ENCODE measurements at places on chromosomes 4 and X.
A peak's percentile ranks its signal among the peaks of the same experiment; 100 is the strongest.

GRCh38 chr4:163988865-163989264 lies 494.4 kb downstream of the TMA16 start:
- DNase-seq = no peak

- DNase-seq = peak; percentile 15
Observed at GRCh38 chr4:147981305-147981704, 249.4 kb downstream of the ARHGAP10 start.

- DNase-seq = no peak
Observed at GRCh38 chr4:23320931-23321587, 568.8 kb downstream of the PPARGC1A start.

GRCh38 chrX:107384397-107385105 lies 64.9 kb upstream of the FRMPD3 start:
- DNase-seq = no peak

GRCh38 chr4:181698221-181698620 lies 545.0 kb upstream of the TENM3 start:
- no peak for DNase-seq

- DNase-seq = no peak
Observed at GRCh38 chr4:40924096-40924792, 174.5 kb downstream of the NSUN7 start.

GRCh38 chrX:48786341-48786800 lies at the start of gene GATA1:
GATA1 (plus strand) TSS chrX:48786590; CDS start chrX:48791110, 4,520 bp downstream.
- DNase-seq = no peak

DNA sequence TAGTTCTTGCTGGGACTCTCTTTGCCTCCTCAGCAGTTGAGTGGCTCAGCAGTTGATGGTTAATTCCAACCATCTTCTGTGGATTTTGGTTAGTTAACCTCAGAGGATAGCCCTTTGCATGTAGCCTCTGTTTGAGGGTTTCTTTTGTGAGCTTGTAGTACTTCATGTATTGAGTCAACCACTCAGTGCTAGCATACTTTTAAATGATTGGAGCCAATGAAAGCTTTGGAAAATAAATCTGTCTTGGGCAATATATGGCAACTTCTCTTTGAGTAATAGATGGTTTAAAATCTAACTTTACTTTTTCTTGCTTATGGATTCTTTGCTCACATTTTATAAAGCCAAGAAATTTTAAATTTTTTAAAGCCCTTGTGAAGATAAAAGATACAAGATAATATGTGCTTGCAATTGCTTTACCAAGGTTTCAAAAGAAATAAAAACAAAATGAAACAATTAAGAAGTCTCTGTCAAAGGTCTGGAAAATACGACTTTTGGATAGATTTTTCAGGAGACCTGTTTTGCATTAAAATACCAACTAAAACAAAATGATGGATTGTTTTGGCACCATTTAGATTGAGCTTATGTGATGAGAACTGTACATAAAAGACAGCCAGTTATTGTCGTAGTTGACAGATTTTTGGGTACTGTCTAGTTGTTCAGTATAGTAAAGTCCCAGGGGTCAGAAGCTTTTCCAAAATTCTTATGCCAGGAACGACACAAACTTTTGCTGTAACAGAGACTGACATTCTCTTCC lies 181.9 kb downstream of the SPRY1 start:
- DNase-seq = no peak

- DNase-seq = no peak
Observed at GRCh38 chr4:43716721-43717395, 731.8 kb downstream of the KCTD8 start.

GRCh38 chrX:97995834-97996233 lies 1112.1 kb downstream of the RPA4 start:
- DNase-seq = no peak

- DNase-seq = no peak
Observed at GRCh38 chr4:51845711-51846110, 2.8 kb downstream of the DCUN1D4 start.

DNA sequence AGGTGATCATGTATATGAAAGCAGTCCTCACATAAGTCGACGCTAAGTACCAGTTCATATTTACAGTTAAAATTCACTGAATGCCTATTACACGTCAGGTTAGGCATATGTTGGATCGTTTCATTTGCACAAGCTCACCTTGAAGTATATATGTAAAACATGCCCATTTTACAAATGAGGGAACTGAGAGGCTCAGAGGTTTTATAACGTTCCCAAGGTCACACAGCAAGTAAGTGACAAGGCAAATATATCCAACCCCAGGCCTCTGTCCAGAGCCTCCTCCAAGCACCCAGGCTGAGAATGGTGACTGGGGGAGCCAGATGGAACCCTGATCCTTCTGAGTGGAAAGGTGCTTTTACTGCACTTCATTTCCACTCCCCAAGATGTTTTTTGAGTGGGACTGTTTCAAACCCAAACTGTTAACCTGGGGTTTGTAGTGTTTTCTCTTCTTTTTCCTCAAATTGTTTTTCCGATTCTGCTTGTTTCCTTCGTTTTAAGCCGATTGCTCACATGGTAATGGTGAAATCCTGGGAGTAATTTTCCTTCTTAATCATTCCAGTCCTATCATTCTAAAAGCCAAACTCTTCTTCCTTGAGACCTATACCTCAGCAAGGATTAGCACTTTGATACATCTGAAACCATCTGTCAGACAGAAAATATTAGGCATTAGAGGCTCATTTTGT lies 791 bp downstream of the SMIM20 start:
- no peak for DNase-seq

- no peak for DNase-seq
Observed at GRCh38 chrX:109635146-109635545, 10.2 kb upstream of the KCNE5 start.

DNA sequence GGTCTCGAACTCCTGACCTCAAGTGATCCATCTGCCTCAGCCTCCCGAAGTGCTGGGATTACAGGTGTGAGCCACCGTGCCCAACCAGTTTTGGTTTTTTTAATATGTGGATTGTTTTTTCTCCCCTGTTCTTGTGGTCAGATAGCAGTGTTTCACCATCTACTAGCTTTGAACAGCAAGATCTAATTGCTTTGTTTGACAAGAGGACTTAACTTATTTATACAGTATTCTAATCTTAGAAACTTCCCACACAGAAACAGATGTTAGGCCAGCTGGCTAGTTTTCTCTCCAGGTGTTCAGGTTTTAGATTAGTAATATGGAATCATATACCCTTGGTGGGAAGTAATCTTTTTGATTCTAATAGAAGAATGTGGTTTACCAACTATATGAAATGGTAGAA lies 12.9 kb downstream of the ING2 start:
- no peak for DNase-seq

GRCh38 chr4:37441231-37442061 lies 196.9 kb downstream of the NWD2 start:
- no peak for DNase-seq

- no peak for DNase-seq
Observed at GRCh38 chr4:150939530-150939929, 75.6 kb downstream of the LRBA start.

- DNase-seq = no peak
Observed at GRCh38 chrX:68556036-68556435, 57.2 kb downstream of the YIPF6 start.

GRCh38 chrX:19462231-19462630 lies 53.1 kb downstream of the MAP3K15 start:
- no peak for DNase-seq

DNA sequence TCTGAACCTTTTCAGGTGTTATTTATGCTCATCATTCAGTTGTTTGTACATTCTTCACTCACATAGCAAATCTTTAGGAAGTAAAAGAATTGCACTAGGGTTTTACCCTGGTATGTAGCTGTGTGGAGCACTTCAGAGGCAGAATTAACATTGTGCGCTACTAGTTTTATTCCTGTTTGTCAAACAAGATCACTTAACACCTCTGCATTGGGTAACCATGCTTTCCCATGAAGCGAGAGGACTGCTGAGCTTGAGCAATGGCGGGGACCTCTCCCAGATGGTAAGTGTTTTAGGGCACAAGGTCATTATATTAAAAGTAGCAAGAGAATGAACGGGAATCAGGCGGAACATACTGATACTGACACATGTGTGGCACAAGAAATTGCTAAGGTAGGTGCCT lies 59.2 kb downstream of the SHROOM3 start:
- no peak for DNase-seq

DNA sequence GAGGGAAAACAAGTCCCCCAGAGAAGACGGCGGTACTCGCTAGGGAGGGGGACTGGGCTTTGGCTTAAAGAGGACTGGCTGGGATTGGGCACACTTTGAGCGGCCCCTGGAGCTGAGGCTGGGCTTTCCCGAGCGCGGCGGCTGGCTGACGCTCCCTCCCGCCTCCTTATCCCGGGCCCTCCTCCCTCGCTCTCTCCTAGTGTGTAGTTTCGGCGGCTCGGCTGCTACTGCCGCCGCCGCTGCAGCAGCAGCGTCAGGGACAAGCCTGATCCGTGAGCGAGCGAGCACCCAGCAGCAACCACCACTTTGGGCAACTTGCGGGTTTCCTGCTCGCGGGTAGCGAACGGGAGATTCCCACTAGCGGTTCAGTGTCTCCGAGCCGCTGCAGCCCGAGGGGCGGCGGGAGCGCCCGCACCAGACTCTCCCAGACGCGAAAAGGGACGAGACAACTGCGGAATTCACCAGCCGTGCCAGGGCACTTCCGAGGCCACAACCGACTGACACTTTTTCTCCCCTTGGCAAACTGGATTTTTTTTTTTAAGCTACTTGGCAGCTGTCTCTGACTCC lies 632 bp upstream of the PCDH7 start:
- DNase-seq = no peak

DNA sequence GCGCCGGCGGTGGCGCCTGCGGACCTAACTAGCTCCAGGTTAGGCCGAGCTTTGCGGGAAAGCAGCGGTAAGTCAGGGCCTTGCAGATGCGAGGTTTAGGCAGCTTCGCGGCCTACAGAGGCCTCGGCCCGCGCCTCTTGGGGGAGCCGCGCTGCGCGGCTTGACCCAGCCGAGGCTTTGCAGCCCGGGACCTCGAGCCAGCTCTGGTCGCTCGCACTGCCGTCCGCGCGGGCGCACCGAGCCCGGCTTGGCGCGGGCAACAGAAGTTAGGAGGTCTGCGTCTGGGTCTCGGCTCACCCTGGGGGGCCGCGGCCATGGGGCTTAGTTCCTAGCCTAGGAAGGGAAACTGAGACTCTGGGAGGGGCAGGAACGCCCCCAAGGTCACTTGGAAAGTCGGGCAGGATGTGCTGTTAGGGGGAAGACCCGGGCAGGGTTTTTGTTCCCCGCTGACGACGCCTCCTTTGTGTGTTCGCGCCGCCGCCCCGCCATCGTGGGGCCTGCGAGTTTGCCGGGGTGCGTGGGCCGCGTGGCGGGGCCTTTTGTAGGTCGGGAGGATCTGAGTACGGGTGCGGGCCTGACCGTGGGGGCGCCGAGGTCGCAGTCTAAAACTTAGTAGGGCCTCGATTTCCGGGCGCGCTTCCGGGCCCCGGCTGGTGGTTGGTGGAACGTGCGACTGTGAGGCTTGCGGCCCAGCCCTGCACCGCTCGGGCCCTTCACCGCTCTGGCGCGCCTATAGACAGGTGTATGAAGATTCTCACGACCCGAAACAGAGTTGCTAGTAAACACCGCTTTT lies 482 bp downstream of the RNF4 start:
- no peak for DNase-seq

Measured in fibroblast of skin of left biceps (primary cell).